ENCODE measurements at places on chromosomes 7 and 10. TPM values are rescaled to one million over a fixed set of nuclear protein-coding genes. Genes with fewer than 3 reads are reported as not detected.

Gene GDF10
- not detected for total RNA-seq

- peak; percentile 53 for DNase-seq
These were observed 352.0 kb downstream of the PCLO start for GRCh38 chr7:82810558-82811259.

- no peak for DNase-seq
These were observed 137.0 kb downstream of the CNNM2 start for GRCh38 chr10:103055105-103055504.

GRCh38 chr7:82675396-82675795 is 231.8 kb upstream of the CACNA2D1 start:
- DNase-seq, result no peak

Gene CHST3
- total RNA-seq, result 15.2 TPM

GRCh38 chr7:99730238-99730810 is 4.7 kb downstream of the CYP3A7 start:
- no peak for DNase-seq

DNA sequence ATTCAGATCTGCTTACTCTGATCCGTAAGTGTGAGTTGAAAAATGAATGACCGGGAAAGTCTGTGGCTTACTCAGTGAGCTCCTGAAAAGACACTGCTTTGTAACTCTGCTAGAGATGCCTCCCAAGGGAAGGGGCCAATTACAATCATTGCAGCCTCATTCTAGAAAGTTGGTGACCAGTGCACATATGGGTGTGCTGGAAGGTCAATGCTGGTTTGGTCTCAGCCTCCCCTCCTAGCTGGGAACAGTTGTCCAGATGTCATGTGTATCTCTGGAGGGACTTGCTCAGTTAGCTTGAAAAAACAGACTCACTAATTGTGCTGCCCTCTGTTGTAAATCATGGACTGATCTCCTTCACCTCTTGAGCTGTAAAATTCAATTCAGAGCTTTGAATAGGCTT is 405.0 kb downstream of the ADRA2A start:
- no peak for DNase-seq

Gene ANK3
- total RNA-seq, result 65.7 TPM

Gene NCF1
- total RNA-seq, result not detected

- no peak for DNase-seq
These were observed 16.8 kb downstream of the SLC18A2 start for GRCh38 chr10:117257721-117258120.

DNA sequence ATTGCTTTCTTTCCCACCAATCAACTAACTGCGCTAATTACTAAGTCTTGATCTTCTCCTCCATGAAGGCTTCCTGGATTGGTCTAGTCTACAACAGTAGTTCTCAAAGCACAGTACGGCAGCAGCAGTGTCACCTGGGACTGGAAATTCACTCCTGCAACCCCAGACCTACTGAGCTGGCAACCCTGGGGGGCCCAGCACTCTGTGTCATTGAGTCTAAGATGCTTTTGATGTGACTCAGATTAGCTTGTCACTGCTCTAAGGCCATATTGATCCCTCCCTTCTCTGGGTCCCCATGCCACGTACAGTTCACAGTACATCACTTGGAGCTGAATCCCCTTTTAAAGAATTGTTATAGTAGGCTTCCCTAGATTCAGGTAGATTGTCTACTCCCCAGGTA is 65.7 kb upstream of the KMT2C start:
- no peak for DNase-seq

Gene LIMK1
- total RNA-seq, result 24.3 TPM

DNA sequence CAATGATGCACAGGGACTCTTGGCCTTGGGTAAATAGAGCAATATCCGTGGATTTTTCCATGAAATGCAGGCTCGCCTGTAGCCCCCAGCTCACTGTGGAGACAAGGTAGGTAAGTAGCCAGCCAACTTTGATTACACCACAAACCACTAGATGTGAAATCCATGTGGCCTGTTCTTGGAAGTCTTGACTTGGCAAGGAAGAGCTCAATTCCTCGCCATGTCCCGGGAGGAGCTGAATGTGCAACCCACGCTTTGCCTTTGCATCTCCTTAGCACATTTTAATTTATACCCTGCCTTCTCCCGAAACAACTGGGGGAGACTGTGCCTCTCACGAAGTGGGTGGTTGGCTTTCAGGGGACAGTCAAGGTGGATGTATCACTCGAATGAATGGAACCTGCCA is 347.7 kb upstream of the MKI67 start:
- DNase-seq, result no peak
